ENCODE measurements at places on chromosomes 16 and 17.
A peak's percentile ranks its signal among the peaks of the same experiment; 100 is the strongest.

DNA sequence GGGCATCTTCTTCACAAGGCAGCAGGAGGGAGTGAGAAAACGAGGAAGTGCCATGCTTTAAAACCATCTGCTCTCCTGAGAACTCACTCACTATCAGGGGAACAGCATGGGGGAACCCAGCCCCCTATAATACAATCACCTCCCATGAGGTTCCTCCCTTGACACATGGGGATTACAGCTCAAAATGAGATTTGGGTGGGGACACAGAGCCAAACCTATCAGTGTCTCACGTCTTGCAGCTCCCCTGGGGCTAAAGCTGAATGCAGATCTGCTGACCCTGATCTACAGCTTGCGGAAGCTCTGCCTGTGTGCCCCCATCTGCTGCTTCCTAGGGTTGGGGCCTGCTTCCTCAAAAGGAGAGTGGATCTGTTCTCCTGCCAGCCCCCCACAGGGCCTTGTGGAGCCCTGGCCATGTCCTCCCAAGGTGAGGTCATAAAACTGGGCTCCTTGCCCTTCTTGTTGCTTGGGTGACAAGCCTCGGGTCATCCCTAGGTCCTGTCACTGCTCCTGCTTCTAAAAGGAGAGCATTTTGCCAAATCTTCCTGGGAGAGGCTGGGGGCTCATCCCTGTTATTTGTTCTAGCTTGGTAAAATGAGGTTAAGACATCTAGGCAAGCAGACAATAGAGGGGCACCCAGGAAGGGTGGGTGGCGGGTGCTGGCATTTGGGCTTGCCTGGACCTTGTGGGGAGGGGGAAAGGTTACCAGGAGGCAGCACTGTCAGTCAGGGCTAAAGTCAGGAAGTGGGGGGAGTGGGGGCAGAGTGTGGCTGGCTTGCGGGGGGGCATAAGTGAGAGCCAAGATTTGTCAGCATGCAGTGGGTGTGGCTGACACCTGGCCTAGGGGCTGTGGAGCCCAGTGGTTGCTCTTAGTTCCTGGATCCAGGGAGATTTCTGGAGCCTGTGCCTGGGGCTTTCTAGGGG is 16.0 kb downstream of the KRT33A start:
- no peak for DNase-seq

DNA sequence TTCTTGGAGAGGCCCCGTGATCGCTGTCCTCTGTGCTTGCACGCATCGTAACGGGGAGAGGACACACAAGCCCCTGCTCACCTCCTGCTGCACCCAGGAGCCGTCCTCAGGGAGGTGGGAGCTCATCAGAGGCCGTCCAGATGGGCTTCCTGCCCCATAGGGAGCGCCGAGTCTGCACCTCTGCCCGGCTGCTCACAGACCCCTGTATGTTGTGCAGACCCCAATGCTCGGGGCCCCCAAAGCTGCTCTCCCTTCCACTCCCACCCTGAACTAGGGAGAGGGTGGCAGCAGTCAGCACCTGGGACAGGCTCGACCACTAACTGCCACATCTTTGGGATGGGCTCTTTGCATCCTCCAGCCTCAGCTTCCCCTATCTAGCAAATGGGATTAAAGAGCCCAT is 4.4 kb upstream of the ZNF469 start:
- no peak for DNase-seq

DNA sequence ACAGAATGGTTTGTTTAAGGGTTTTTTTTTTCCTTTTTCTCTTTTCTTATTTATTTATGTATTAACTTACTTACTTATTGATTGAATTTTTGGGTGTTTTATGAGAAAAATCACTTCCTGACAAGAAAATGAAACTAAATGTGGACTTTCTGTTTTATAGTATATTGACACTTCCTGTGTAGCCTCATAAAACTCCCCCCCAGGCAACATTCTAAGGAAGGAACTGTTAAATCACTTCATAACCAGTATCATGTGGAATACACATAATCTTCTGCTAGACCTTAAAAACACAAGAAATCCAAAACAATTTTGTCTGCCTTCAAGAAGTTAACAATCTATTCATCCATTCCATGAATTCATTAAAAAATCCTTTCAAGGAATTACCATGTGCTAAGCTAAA is 164.1 kb upstream of the TOM1L1 start:
- DNase-seq, result no peak

- no peak for DNase-seq
These were observed 47.0 kb downstream of the SMURF2 start for GRCh38 chr17:64615028-64615677.

DNA sequence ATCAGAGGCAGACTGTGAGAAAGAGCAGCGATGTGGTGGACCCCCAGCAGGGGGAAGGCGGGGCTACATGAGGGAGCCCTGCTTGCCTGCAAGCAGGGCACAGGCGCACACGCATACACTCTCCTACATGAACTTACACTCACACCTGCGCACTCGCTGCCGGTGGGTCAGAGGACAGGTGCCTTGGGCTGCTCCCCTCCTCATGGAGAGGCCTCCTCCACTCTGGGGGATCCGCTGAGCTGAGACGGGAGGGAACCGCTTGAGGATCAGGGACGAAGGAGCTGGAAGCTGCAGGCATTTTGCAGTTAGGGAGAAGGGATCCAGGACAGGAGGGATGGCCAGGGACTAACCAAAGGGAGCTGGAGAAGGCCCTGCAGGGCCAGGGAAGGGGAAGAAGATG is 14.2 kb downstream of the OSBPL7 start:
- no peak for DNase-seq

- no peak for DNase-seq
These were observed 32.9 kb downstream of the WDR45B start for GRCh38 chr17:82615084-82616020.

DNA sequence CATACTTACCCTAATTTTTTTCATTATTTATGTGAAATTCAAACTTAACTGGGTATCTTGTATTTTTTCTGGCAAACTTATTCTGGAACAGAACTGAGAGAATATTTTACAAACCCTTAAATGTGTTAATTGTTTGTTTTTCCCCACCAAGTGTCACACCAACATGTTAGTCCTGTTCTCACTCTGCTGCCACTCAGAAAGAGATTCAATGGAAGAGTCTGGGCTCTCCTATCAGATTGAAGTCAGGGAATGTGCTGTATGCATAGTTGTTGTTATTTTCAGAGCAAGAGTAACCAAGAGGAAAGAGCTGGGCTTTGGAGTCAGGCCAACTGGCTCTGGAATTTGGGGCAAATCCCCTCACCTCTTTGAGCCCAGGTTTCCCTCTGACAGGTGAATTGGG is 43.2 kb downstream of the SLC6A2 start:
- no peak for DNase-seq

DNA sequence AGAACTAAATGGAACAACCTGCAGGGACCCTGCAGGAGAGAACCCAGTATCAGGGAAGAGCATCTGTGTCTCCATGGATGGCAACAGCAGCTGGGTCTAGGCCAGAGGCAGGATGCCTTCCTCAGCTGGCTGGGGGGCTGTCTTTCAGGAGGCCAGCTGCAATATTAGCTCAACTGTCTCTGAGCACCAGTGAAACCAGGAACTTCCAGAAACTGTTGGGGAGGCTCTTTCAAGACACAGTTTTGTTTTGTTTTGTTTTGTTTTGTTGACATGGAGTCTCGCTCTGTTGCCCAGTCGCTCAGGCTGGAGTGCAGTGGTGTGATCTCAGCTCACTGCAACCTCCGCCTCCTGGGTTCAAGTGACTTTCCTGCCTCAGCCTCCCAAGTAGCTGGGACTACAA is 7.6 kb downstream of the GPR142 start:
- DNase-seq, result no peak

- DNase-seq, result no peak
These were observed 191.4 kb upstream of the CDH5 start for GRCh38 chr16:66175058-66175457.

DNA sequence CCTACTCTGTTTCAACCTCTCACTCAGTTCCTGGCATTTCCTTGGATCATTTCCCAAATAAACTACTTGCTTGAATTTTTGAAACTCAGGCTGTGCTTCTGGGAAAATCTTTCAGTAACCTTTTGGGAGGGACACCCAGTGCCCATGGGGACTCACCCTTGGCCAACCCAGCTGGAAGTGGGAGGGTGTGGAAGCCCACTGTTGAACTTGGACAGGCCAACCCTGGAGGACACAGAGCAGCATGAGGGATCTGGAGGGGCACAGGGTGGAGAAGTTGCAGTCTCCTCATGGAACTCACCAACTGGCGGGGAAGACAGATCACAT is 11.2 kb downstream of the RTN4RL1 start:
- DNase-seq, result no peak

- no peak for DNase-seq
These were observed 17.2 kb downstream of the RARA start for GRCh38 chr17:40326014-40326831.

- no peak for DNase-seq
These were observed 911.6 kb upstream of the EEF2KMT start for GRCh38 chr16:6009151-6009550.

- DNase-seq, result peak; percentile 39
These were observed 105.1 kb downstream of the CHD9 start for GRCh38 chr16:53159781-53160436.
